Hematopoietic multipotent progenitor cell (in vitro differentiated cells): ENCODE measurements at places on chromosomes 7 and 10.

GRCh38 chr10:3229815-3230214 is 57.2 kb upstream of the PITRM1 start:
- DNase-seq, result no peak

DNA sequence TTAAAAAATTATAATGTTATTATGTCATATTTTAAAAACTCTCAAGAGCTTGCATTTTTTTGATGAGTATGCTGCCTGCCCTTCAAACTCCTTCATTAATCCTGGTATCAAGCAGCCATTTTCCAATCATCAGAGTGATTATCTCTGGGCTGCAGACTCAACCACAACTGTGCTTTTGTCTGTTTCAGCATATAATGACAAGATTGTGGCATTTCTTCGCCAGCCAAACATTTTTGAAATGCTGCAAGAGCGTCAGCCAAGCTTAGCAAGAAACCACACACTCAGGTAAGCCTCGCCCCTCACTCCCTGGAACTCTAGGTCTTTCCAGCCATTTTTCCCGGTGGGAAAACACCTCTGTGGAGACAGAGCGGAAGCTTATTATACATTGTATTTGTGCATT is 90.0 kb upstream of the STK17A start:
- peak; percentile 22 for DNase-seq

DNA sequence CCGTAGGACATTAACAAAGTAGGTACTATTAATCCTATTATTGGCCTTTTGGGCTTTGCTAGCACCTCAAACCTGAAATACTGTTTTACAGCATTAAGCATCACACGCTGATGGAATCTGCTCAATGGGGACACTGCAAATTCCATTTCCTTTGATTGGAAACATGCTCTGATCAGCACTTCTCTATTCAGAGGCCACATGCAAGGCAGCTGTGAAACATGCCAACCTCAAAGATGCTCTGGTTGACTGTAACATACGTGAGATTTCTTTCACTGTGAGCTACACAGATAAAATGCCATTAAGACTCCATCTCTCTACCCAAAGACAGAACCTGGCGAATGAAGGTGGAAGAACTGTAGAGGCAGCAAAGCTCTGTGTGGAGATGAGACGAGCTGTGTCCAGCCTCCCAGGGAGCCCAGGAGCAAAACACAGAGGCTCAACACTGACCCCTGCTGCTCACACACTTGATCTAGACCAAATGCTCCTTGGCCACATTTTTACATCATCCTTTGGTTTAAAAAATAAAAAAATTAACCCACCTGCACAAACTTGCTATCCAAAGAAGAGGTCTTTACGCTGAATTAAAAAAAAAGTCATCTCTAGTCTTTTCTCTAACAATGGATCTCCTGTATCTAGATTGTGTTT is 8.0 kb downstream of the RSU1 start:
- DNase-seq, result peak; percentile 18

- no peak for DNase-seq
These were observed 1.9 kb downstream of the BNIP3 start for GRCh38 chr10:131979821-131980270.

GRCh38 chr10:35347121-35347562 is 10.8 kb downstream of the CCNY start:
- no peak for DNase-seq
